ENCODE measurements at places on chromosomes 1 and 21.
A peak's percentile ranks its signal among the peaks of the same experiment; 100 is the strongest.

GRCh38 chr1:145964328-145965118 lies at the start of the genes ANKRD34A and POLR3GL:
Gene ANKRD34A (minus strand): TSS chr1:145964575. CDS start chr1:145961759, 2,816 bp downstream.
Gene POLR3GL (plus strand): TSS chr1:145964690. CDS start chr1:145974866, 10,176 bp downstream.
- DNase-seq = peak; percentile 89

- DNase-seq = no peak
Measured at GRCh38 chr21:42541618-42542017, 28.0 kb downstream of the SLC37A1 start.

GRCh38 chr21:29075706-29076466 lies 2.4 kb upstream of the CCT8 start:
- no peak for DNase-seq

GRCh38 chr1:55070293-55071164 lies 31.2 kb downstream of the PCSK9 start:
- no peak for DNase-seq

- no peak for DNase-seq
Measured at GRCh38 chr1:111499026-111499785, 4.2 kb downstream of the ADORA3 start.

DNA sequence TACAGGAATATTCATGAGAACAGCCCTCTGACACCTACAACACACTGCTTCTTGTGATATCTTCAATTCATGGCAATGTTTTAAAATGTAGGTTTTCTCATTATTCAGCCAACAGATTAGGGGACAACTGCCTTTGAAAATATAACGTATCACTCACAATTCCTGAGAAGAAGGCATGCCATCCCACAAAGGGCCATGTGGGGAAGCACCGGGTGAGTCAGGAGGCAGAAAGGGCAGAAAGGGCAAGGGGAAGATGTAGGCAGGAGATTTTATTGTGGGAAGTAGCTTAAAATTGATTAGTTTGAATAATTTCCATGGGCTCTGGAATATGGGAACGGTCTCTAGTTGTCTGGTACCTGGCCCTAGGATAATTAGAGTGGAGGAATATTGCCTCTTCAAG lies 165.7 kb downstream of the HHIPL2 start:
- DNase-seq = no peak

- DNase-seq = no peak
Measured at GRCh38 chr1:169872906-169873305, 20.8 kb downstream of the SCYL3 start.

DNA sequence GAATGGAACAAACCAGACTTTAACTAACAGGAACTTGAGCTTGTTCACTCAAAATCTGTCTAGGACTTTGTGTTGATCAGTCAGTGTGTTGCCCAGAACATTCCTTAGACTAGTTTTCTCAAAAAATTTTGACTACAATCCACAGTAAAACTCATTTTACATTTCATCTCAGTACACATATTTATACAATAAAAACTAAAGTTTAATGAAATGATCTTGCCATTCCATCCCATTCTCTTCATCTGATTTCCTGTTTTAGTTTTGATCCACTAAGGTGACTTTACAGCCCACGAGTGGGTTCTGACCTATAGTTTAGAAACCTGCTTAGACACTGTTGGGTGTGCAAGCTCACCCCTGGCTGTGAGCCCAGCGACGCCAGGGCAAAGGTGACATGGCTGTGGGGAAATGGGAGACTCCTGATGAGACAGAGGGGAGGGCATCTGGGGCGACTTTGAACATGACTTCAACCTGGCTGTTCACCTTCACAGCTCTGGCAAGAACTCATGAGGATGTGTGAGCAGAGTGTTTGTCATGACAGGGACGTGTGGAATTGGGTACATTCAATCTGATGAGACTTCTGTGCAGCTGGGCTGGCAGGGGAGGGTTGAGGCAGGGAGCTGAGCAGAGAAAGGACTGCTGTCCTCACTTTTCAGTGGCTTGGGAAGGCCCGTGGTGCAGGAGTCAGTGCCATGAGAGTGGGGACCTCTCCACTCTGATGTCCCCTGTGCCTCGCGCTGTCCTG lies 40.6 kb downstream of the LHX4 start:
- DNase-seq = no peak

- DNase-seq = no peak
Measured at GRCh38 chr1:151809290-151809984, 4.2 kb upstream of the LINGO4 start.

- no peak for DNase-seq
Measured at GRCh38 chr21:44556879-44557278, 1.7 kb downstream of the KRTAP10-3 start.

GRCh38 chr1:115210302-115210711 lies 121.0 kb upstream of the TSPAN2 start:
- no peak for DNase-seq

DNA sequence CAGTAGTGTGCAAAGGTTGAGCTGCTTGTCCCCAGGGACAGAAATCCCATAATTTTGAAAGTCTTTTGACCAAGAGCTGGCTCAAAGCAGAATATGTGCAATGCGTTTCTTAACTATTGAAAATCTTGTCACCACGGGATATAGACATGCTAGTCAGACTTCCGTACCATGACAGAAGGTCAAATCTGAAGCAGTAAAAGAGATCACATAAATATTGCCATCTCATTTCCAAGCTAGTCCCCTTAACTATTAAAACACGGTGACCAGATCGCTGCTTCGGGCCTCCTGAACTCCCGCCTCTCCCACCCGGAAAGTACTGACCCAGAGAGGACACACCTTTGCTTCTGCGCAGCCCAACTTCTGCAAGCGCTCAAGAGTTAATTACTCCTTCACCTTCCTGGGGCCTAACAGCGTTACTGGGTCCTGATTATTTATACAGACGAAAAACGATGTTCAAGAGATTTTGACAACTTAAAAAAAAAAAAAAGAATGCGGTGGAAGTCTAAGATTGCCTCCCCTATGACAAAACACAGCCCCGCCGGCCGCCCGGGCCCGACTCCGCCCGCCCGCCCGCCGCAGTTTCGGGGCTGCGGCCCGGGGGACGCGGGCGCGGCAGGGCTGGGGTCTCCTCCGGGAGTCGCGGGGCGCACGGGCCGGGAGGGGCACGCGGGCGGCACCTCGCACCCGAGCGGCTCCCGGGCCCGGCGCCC lies 692 bp downstream of the SORT1 start:
- DNase-seq = no peak
